ENCODE measurements at places on chromosomes 6 and 20.

- DNase-seq = no peak
Observed at GRCh38 chr6:164870164-164870563, 439.2 kb downstream of the C6orf118 start.

DNA sequence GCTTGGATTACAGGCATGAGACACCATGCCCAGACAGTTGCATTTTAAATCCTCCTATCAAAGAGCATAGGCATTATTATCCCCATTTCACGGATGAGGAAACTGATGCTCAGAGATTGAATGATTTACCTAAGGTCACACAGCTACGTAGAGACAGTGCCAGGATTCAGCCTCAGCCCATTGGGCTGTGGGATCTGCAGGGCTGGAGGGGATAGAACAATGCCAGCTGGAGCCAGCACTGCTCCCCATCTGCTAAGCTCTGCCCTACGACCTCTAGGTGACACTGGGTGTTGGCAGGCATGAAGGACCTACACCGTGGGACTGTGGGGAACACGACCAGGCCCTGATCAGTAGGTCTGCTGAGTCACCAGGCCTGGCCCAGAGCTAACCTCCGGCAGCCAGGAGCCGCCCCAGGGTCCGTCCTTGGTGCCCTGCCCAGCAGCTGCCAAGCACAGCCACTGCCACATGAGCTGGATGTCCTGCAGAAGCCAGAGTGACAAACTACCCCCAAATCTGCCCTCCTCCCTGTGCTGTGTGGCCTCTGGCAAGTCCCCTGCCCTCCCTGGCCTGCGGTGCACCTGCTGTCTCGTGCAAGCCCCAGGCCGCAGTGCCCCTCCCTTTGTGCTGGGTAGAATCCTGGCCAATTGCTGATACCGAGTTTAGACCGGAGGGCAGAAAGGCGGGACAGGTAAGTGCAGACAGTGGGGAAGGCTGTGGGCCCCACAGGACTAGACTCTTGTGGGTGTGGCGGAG, 47.6 kb upstream of the PTGIS start:
- DNase-seq = no peak

- no peak for DNase-seq
Observed at GRCh38 chr6:75863001-75863400, 114.0 kb downstream of the MYO6 start.

DNA sequence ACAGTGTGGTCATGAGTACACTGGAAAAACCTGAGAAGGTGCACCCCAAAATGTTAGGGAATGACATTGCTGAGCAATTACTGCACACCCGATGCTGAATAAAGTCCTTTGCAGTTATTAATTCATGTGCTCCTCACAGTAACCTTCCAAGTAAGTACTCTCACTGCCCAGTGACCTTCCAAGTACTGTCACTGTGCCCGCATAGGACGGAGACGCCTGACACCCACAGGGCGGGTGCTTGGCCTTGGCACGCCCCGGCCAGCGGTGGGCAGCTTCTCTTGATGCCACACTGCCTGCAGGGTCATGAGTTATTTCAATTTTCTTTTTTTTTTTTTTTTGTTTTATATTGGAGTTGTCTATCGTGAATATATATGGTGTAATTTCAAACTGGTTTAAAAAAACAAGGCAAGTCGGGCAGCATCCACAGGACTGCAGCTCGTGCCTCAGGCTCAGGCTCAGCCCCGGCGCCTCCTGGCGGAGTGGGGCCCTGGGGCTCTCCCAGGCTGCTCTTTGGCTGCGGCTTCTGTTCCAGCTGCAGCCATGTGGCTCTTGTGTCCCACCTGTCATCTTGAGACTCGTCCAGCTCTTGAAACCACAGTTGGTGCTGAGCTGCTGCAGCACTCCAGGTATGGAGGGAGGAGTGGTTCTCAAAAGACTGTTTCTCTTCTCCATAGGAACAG, 27.0 kb downstream of the PNLDC1 start:
- DNase-seq = no peak

GRCh38 chr20:41717483-41717882, 99.3 kb upstream of the CHD6 start:
- no peak for DNase-seq

DNA sequence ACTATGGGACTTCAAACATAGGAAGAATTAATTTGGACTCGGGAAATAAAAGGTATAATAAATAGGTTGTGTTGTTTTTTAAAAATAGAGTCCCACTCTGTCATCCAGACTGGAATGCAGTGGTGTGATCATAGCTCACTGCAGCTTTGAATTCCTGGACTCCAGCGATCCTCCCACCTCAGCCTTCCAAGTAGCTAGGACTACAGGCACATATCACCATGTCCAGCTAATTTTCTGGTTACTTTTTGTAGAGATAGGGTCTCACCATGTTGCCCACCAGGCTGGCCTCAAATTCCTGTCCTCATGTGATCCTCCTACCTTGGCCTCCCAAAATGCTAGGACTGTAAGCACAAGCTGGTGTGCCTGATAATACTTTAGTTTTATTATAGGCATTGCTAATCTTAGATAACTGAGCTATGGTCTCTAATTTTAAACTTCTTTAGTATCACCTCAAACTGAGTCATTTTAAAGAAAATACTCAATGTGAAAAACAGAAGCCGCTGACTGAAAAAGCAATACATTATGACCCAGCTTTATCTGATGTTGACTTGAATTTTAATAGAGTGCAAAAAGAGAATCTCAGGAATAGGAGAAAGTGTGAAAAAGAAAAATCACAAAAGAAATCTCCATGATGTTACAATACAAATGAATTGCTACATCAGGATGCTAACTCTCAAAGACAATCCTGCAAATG, 251.0 kb downstream of the RNGTT start:
- no peak for DNase-seq

- DNase-seq = no peak
Observed at GRCh38 chr6:81561731-81562130, 190.8 kb downstream of the TENT5A start.

DNA sequence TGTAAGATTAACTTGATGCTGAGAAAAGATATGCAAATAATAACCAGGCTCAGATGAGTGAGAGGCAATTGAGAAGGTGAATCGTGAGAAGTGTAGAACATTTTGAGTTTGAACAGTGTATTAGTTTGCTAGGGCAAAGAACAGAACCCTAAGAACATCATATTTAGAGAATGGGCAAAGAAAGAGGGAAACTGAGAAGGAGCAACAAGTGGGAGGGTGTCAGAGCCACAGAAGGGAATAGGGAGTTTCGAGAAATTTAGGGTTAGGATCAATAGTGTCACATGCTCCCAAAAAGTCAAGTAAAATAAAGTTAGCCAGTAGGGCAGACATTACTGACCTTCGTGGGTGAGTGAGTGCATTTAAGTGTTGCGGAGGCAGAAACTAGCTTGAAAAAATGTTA, 5.5 kb upstream of the FAXC start:
- DNase-seq = no peak

- DNase-seq = no peak
Observed at GRCh38 chr6:111105578-111105977, 18.3 kb downstream of the SLC16A10 start.

- DNase-seq = no peak
Observed at GRCh38 chr6:82958551-82958950, 107.1 kb downstream of the UBE3D start.

- DNase-seq = no peak
Observed at GRCh38 chr6:107629548-107630129, 139.7 kb downstream of the SOBP start.

DNA sequence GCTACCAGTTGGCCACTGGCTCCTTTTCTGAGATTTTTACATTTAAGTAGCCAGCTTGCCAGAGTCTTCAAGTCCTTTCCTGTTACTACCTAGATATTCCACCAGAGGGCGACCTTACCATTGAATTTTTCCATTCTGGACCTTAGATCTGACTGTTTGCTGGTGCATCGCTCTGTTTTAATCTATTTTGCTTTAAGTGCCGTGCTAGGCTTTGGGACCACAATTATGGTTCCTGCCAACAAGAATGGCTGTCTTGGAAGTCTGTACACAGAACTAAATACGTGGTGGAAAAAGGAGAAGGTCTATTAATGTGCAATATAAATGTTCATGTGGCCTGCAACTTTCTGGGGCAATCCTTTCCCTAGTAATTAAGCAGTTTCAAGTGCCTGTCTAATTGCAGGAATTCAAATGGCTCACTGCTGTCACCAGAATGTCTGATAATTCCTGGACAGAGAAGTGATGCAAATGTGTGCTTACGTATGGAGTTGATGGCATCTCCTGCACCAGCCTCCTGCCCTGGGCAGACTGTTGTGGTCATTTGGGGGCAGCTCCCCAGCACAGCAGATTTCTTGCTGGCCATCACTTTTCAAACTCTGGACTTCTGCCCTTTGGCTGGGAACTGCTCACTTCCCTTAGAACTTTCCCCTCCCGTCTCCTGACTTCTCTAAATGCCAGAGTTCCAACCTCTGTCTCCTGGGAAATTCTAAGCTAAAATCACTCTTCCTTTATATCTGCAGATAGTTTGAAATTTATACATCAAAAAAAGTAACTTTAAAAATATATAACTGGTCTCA, 5.6 kb upstream of the HLA-DOA start:
- DNase-seq = peak; percentile 18

DNA sequence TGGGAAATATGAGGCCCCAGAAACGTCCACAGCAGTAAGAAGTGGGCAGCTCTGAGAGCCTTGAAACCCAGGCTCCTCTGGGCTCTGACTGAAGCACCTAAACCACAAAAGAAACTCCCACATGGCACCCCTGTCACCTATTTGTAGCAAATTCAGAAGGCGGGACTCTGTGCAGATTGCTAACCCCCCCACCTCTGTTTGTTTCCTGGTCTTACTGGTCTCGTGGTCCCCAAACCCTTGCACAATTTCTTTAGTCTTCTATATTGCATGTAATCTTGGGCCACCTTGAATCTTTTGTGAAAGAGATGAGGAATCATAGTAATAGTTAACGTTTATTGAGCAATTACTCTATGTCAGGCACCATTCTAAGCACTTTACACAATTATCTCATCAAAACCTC, 154.3 kb downstream of the PREX1 start:
- DNase-seq = no peak

GRCh38 chr6:53066077-53066417, 843 bp downstream of the FBXO9 start:
- no peak for DNase-seq

DNA sequence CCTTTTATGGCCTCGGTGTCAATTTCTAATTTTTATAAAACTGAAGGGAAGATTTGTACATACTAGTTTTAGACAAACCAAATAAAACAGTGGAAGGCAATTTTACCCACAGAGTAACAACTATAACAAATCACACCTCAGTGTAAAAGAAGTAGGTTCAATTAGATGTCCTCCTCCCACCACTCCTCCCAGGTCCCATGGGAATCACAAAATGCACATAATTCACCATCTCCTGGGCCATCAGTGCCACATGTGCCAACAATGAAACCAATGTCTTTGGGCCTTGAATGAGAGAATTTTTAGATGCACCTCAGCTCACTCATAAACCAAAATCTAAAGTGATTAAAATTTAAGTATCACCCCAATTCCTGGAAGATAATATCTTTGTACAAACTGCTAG, 267.8 kb downstream of the BTBD9 start:
- no peak for DNase-seq

GRCh38 chr6:53134601-53135235, 13.9 kb downstream of the GCM1 start:
- no peak for DNase-seq

DNA sequence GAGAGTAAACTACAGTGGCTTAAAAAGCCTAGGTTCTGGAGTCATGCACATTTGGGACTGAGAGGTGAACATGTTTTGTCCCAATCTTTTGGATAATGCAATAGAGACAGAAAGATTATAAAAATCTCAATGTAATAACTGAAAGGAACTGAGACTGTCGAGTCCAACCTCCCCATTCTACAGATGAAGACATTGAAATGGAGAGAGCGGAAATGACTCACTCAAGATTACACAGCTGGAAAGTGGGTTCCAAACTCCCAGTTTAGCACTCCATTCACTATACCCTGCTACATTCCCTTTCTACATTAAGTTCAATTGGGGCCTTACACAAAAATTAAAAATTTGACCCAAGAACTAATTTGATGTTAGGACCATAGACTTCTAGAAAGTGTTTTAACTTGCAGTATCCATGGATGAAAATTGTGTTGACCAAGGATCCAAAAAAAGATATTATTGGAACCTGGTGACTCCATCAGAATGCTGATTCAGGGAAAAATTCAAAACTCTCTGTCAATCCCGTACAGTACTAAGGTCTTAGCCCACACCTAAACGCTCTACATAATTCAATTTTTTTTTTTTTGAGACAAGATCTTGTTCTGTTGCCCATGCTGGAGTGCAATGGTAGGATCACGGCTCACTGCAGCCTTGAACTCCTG, 1.5 kb upstream of the ILRUN start:
- no peak for DNase-seq

DNA sequence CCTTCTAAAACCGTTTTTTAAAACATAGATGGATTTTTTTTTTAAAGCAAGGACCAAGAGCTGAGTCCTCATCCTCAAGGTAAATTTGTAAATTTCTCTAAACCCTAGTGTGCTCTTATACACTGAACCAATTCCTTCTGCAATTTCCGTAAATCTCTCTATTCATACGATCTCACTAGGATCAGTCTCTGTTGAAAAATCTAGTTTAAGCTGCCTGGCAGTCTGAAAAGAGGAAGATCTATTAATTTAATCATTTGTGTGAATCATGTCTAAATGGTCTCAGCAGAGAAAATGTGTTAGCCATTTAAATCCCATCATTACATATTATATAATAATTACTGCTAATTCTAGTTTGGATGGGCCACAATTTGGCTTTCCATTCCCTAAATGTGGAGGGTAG, 184.2 kb upstream of the TSHZ2 start:
- DNase-seq = no peak

DNA sequence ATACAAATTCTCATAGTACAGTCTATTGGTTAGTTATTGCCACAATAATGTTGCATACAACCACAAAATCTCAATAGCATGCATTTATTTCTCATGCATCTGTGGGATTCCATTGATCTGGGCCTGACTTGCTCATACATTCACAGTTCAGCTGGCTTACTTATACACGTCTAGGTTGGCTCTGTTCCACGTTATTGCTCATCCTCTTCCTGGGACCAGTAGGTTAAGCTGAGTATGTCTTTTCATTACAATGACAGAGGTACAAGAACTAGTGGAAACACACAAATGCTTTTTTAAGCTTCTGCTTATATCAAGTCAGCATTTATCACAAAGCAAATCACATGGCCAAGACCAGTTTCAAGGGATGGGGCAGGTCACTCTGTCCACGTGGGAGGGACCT, 485.3 kb upstream of the BTBD3 start:
- DNase-seq = no peak

- DNase-seq = no peak
Observed at GRCh38 chr6:24949020-24949569, 13.3 kb upstream of the RIPOR2 start.

Data from stimulated activated CD4-positive, alpha-beta T cell treated with anti-CD3 and anti-CD28 coated beads, TNF-alpha, amount 100 ng/mL, for 1 hour (primary cell).